Bronchial epithelial cell (primary cell): ENCODE measurements at places on chromosomes 4 and X. TPM values are rescaled to one million over a fixed set of nuclear protein-coding genes. Genes with fewer than 3 reads are reported as not detected.

NSG1 gene
- 2.4 and 4.1 TPM in 2 replicates for total RNA-seq

TIMM8A gene
- 4.4 and 7.4 TPM in 2 replicates for total RNA-seq

SOX3 gene
- total RNA-seq: not detected in 2 replicates

ARHGEF38 gene
- total RNA-seq: 0.26 TPM in 1 of 2 replicates, not detected in the other

INPP4B gene
- total RNA-seq: 63.2 and 74.8 TPM in 2 replicates

FGB gene
- not detected in 2 replicates for total RNA-seq

TEX11 gene
- total RNA-seq: not detected in 2 replicates

MFSD8 gene
- total RNA-seq: 12.3 and 13.7 TPM in 2 replicates

H2AZ1 gene
- total RNA-seq: 222 and 276 TPM in 2 replicates

DKK2 gene
- 0.26 TPM in 1 of 2 replicates, not detected in the other for total RNA-seq

PCDH7 gene
- total RNA-seq: 12.1 and 16.4 TPM in 2 replicates
